Epithelial cell of proximal tubule (primary cell): ENCODE measurements at places on chromosomes 11 and 22.

DNA sequence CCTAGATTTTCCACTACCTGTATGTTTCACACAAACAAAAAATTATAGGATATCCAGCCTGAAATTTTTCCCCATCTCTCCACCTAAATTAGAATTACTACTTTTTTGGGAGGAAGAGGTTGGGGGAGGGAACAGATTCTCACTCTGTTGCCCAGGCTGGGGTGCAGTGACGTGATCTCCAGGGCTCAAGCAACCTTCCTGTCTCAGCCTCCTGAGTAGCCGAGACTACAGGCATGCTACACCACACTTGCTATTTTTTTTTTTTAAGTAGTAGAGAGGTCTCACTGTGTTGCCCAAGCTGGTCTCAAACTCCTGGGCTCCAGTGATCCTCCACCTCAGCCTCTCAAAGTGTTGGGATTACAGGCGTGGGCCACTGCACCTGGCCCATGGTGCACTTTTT is 9.5 kb downstream of the JAML start:
- no peak for DNase-seq

GRCh38 chr22:49153921-49154320 is 673.8 kb downstream of the BRD1 start:
- DNase-seq, result no peak

GRCh38 chr11:114319716-114320328 is 23.6 kb downstream of the NNMT start:
- DNase-seq, result no peak

DNA sequence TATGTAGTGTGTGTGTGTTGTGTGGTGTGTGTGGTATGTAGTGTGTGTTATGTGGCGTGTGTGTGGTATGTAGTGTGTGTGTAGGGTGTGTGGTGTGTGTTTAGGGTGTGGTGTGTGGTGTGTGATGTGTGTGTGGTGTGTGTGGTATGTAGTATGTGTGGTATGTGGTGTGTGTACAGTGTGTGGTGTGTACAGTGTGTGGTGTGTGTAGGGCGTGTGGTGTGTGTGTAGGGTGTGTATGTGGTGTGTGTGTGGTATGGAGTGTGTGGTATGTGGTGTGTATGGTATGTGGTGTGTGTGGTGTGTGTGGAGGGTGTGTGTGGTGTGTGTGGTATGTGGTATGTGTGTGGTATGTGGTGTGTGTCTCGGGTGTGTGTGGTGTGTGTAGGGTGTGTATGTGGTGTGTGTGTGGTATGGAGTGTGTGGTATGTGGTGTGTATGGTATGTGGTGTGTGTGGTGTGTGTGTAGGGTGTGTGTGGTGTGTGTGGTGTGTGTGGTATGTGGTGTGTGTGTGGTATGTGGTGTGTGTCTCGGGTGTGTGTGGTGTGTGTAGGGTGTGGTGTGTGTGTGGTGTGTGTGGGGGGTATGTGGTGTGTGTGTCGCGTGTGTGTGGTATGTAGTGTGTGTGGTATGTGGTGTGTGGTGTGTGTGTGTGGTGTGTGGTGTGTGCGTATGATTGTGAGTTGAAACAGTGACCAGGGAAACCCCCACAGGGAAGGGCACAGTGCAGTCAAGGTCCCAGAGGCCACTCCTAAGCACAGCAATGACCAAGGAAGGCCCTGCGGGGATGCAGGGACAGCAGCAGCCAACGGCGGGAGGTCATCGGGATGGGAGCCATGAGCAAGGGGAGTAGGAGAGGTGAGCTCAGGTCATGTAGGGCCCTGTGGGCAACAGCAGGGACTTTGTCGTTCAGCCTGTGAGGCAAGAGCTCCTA is 2.9 kb upstream of the PPP6R2 start:
- DNase-seq, result no peak
